NCI-H460 (cell line): ENCODE measurements at places on chromosomes 3 and 15.
A peak's percentile ranks its signal among the peaks of the same experiment; 100 is the strongest.

- DNase-seq: no peak
Measured at GRCh38 chr3:195537995-195538394, 5.1 kb downstream of the PPP1R2 start.

DNA sequence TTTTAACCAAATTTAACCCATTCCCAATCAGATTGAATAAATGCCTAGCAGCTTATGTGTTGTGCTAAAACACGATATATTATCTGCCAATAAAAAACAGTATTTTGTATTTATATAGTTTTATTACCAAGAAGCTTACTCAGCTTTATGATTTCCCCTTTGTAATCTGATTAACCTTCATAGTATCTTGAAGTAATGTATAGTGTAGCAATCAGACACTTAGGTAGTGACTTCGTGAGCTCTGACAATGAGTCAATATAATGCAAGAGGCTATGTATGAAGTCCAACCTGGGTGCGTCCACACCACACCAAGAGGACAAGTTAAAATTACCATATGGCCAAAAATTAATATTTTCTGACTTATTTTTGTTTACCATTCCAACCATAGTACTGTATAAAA is 2.1 kb upstream of the CNBP start:
- DNase-seq: no peak

DNA sequence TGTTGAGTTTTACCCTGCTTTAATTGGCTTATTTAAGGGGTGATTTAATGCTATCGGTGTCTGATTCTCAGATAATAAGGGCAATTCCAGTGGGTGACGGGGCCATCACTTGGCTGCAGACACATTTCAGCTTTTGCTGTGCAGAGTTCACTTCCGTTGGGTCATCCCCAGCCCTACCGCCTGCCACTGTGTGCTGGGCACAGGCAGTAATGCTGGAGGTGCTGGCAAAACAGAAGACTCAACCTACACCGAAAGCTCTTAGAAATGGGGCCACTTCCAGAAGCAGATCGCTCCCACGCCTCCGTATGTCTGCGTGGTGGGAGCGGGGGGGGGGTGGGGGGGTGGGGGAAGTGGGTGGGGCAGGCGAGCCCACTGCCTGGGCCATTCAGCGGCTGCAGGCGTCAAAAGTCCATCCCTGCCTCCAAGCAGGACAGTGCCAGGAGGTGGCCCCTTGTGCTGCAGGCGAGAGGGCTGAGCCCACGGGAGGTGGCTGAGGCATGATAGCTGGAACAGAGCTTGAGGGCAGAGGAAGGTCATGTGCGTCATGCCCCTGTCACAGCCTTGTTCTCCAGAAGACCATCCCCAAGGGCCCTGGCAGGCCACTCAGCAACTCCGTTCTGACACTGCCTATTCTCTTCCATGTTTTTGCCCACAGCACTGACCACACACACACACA is 128.3 kb downstream of the ATP10A start:
- DNase-seq: no peak

GRCh38 chr15:26877831-26878230 is 11.0 kb downstream of the GABRA5 start:
- no peak for DNase-seq

- DNase-seq: no peak
Measured at GRCh38 chr3:129014148-129014547, 13.0 kb downstream of the EFCC1 start.

GRCh38 chr15:60731583-60732130 is 252.7 kb upstream of the ICE2 start:
- no peak for DNase-seq

DNA sequence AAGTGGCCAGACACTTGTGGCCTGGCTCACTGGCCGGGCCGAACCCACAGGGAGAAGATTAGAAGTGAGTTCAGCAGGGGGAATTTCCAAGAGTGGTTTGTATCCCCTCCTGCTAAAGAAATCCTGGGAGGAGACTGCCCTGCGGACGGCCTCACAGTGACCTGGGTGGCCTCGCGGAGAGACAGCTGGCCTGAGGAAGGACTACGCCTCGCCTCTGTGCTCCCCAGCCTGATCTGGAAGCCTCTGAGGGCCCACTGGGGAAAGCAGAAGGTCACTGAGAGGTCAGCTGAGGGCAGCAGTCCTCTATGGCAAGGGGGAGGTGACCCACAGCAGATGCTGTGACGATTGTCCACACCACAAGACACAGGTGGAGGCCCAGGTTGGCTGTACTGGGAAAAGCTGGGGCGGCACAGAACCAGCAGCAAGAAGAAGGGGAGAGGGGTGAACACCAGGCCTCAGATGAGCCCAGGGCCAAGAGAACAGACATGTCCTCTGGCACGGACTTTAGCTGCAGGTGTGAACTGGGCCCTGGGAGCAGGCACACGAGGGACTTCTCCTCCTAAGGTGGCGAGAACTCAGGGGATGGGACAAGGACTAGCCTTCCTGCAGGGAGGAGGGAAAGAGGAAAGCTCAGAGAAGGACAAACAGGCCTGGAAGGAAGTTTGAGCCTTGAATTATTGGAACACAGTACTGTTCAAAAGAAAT is 37.2 kb upstream of the DLG1 start:
- DNase-seq: no peak

DNA sequence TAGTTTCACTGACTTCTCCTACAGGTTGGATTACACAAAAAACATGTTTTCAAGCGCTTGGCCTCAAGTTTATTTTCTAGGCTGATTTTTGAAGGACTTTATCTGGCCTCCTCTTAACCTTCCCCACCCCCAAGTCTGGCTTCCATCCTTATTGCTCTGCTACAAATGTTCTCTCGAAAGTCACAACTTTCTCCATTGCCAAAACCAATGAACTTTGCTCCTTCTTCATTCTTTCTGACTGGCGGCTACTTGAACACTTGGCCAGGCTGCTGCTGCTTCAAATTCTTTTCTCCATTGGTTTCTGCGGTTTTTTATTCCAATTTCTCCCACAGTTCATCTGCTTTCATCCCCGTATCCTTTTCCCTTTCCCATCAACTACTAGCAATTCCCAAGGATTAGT is 106.6 kb downstream of the TOP2B start:
- no peak for DNase-seq

- DNase-seq: no peak
Measured at GRCh38 chr3:192890347-192891335, 27.0 kb downstream of the MB21D2 start.

- DNase-seq: no peak
Measured at GRCh38 chr3:195012571-195012970, 258.4 kb downstream of the XXYLT1 start.

DNA sequence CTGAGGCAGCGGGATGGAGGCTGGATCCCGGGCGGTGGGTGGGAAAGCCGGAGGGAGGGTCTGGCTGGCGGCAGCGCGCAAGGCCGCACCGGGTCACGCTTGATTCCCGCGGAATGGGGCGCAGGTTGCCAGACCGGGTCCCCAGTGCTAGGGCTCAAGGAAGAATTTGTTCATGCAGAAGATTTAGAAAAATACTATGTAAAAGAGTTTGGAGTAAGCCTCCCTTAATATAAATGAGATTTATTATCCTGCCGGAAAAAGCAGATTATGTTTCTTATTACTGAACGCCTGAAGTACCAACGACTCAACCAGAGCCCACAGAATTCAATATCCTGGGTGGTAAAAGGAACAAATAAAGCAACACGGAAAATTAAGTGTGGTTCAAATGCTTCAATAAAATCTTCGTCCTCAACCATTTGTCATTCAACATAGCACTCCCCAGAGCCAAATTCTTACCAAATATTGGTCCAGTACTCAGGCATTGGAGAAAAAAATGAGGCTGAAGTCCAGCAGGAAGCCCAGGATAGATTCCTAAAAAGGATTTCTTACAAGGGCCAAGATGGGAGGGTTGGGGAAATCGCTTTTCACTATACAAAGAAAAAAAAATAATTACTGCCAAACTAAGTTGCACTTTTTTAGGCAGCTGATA is 1.2 kb upstream of the ZBTB20 start:
- DNase-seq: no peak

DNA sequence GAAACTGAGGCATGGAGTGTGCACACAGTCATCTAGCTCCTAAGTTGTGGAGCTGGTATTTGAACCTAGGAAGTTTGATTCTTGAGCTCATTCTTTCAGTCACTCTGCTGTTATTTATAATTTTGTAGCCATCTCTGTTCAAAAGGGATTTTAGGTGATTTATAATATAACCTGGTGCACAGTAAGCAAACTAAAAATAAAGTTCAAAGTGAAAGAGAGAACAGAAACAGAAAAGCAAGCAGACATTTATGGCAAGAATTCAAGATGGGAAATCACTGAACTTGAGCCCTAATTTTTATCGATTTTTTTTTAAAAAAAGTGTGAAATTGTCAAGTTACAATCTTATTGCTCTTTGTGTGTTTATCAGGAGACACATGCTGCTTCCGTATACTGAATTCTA is 71.4 kb upstream of the SLC7A14 start:
- no peak for DNase-seq

DNA sequence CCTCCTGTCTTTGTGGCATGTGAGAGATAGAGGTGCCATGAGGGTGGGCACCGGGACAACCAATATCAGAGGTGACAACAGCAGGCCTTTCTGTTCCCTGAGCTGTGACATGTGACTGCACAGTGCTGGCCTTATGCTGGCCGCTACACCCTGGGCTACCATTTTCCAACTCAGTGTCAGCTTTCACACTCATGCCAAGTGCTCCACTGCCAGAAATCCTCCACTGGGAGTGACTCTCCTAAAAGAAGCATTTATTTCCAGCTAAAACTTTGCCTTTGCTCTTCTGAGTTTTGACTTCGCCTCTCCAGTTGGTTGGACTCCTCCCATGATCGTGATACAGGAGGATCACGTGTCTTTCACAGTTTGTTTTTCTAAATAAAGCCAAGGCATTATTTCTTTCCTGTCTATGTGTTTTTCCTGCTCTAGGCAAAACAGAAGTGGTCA is 31.4 kb downstream of the CA12 start:
- no peak for DNase-seq

DNA sequence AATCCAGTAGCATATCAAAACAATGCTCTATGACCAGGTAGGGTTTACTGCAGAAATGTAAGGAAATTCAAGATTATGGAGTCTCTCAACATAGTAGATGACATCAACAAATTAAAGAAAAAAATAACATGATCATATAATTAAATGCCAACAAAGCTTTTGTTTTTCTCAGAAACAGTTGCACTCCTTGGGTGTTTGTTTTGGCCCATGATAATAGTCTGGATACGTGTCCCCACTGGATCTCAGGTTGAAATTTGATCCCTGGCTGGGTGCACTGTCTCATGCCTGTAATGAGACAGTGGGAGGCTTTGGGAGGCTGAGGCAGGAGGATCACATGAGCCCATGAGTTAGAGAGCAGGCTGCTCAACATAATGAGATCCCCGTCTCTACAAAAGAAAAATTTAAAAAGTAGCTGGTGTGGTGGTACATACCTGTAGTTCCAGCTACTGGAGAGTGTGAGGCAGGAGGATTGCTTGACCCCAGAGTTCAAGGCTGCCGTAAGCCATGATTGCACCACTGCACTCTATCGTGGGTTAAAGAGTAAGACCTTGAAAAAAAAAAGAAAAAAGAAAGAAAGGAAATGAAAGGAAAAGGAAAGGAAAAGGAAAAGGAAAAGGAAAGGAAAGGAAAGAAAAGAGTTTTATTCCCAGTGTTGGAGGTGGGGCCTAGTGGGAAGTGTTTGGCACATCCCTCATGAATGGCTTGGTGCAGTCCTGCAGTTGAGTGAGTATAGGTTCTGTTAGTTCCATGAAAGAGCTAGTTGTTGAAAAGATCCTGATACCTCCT is 53.3 kb upstream of the FOXB1 start:
- no peak for DNase-seq

DNA sequence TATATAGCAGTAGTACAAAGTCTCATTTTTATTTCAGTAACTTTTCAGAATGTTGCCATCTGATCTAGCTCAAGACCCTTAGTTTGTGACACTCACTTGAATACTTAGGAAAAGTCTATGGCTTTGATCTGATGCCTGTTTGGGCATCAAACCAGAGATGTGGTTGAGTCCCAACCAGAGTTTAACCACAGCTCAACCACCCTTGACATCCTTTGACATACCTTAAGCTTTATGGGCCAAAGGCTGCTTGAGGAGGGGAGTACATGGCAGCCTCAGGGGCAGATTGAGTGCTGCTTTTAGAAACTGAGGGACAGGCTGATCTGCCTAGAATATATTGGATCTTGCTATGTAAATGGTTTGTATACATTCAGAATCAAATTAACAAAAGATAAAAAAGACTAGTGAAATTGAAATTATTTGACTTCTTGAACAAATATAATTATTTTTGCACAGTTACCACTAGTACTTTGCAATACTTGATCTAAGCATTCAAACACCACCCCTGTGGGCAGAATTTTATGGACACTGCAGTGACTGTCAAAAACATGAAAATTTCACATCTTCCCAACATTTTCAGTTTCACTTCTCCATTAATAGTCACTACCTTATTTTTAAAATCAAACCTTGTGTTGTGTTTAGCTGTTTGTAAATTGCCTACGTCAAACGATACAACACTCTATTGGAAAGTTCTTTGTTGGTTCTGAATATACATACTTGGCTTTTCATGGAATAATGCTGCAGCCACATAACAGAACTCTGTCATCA is 199.8 kb downstream of the UBE2E2 start:
- DNase-seq: no peak

DNA sequence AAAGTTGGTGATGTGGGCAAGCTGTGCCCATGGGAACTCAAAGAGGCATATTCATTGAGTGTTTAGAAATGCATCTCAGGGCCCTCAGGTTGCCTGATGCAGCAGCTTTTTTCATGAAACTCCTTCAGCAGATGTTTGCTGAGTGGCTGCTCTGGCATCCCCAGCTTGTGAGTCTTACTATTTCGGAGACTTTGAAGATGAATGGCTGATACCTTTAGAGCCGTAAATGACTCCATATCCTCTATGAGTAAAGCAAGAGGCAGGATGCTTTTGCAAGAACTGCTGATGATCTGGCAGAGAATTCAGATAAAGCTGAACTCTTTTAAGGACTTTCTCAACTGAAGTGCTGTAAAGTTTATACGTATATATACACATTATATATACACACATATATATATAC is 384.3 kb downstream of the CACNA2D3 start:
- DNase-seq: no peak

- no peak for DNase-seq
Measured at GRCh38 chr15:101262551-101262950, 10.7 kb upstream of the CHSY1 start.

GRCh38 chr3:66386011-66386924 is 114.6 kb downstream of the LRIG1 start:
- no peak for DNase-seq

DNA sequence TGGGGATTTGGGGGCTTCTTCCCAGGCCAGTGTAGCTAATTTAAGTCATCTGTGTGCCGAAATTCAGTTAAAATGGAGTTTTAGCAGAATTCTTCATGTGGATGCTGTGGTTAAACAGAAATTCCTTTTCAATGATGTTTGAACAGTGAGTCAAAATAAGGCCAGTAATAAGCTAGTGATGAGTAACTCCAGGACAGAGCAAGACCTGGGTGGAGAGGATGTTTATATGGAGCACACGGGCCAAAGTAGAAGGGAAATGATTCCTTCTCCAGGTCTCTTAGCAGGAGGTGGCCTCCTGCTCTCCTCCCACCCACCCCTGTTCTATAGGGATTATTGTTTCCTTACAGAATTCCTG is 31.9 kb upstream of the UACA start:
- peak; percentile 30 for DNase-seq

DNA sequence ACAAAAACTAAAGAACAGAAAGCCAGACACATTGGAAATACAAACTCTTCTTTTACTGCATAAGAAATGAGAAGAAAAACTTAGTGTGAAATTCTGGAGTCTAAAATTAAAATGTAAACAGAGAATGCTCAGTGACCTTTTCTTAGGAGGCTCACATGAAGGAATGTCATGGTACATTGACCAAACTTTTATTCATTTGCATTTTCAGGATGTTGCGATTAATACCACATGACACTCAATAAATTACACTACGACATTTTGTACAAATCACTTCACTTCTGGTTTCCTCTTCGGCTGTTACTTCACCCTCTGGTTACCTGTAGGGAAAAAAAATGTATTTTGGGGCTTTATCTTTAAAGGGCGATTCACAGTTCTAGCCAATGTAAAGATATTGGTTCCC is 56.4 kb upstream of the ACTC1 start:
- DNase-seq: no peak
